ENCODE measurements at places on chromosomes 6 and 20.
A peak's percentile ranks its signal among the peaks of the same experiment; 100 is the strongest.

- no peak for DNase-seq
Measured at GRCh38 chr20:17281478-17281877, 54.6 kb downstream of the PCSK2 start.

- DNase-seq = no peak
Measured at GRCh38 chr20:23507346-23507745, 16.4 kb downstream of the CST8 start.

DNA sequence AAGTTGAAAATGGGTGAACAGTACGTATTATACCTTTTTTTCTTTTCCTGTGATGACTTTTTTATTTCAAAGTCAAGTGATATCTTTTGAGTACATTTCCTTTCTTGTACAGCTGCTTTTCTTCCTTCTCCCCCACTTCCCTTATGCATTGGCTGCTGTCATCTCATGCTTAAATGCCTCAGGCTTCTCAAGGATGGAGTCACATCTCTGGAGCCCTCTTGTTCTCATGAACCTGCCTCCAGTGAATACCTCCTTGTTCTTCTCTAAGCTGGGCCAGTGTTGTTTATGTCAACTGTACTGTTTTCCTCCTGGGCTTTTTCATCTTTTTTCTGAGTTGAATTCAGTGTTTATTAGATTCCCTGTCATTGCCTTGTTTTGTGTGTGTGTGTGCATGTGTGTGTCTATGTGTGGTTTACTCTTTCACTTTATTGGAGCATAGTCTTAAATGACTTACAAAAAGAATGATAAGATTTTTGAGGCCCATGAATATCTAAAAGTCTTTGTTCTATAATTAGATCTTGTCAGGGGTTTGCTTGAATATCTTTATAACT is 23.6 kb downstream of the STXBP5 start:
- no peak for DNase-seq

GRCh38 chr6:135577059-135577538 is 79.6 kb upstream of the AHI1 start:
- DNase-seq = no peak

DNA sequence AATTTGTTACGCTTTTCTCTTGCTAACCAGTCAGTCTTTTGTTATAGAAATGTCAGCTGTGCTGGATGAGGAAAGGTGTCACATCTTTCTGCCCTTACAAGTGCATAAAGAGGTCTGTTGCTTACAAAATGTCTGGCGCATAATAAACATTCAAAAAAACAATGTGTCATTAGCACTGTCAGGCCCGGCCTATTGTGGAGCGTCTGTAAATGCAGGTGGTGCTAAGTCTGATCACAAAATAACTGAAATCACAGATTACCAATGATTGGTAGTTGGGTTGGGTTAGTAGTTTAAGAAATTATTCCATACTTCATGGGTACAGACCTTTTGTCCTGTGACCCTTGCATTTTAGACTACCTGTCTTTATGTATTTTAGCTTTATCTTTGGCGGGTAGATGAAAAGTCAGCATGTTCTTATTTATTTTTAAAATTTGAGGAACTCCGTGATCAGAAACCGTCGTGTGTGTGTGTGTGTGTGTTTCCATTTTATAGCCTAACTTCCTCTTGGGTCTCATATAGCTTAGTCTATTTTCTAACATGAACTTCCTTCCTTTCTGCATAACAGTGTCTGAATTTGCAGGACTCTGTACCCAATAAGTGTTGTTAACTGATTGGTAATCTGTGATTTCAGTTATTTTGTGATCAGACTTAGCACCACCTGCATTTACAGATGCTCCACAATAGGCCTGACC is 88.1 kb upstream of the IFNGR1 start:
- DNase-seq = no peak

GRCh38 chr6:39280247-39280731 is 33.9 kb downstream of the KCNK17 start:
- no peak for DNase-seq

DNA sequence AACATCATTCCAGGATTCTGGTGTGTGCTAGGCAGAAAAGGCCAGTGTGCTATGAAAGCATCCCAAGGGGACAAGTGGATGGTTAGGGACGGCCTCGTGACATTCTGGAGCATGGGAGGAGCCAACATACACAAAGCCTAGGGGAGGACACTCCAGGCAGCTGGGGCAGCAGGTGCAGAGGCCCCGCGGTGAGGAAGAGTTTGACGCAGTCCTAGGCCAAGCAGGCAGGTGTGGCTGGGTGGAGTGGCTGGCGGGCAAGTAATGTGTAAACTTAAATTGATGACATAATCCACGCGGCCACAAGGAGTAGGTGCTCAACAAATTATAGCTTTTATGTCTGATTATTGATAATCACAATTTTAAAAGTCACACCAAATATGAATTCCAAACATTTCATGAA is 93.6 kb downstream of the TMEM242 start:
- no peak for DNase-seq

- no peak for DNase-seq
Measured at GRCh38 chr6:84450018-84450417, 222.6 kb upstream of the CEP162 start.

- peak; percentile 26 for DNase-seq
Measured at GRCh38 chr6:148200293-148200692, 142.3 kb upstream of the SASH1 start.

GRCh38 chr6:136880748-136881460 is 41.2 kb upstream of the SLC35D3 start:
- DNase-seq = no peak

DNA sequence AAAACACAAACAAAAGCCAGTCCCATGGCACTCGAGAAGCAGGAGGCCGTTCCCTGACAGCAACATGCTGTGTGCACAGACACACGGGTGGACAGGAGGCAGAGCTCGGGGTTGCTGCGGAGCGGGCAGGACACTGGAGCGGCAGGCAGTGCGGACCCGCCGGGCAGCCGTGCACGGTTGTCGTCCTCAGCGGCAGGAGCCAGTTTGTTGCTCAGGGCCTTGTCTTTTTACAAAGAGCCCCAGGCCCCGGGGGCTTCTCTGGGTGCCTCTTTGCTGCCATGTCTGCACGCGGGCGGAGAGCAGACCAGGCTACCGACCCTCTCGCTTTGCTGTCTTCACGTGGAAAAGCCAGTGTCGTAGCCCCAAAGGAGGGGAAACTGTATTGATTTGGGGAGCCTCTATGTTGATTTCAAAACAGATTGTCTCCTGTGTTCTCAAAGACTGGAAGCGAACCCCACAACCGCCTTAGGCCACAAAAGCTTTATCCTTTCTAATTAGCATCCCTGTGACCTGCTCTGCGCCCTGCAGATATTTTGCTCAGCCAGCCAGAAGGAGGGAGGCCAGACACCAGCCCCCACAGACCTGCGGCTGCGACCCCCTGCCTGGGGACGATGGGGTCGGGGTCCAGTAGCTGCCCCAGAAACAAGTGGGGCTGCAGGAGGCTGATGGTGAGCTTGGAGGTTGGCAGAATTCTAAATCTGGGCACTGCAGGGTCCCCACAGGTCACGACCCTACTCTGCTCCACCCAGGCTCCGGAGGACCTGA is 50.2 kb downstream of the ERMARD start:
- DNase-seq = no peak

DNA sequence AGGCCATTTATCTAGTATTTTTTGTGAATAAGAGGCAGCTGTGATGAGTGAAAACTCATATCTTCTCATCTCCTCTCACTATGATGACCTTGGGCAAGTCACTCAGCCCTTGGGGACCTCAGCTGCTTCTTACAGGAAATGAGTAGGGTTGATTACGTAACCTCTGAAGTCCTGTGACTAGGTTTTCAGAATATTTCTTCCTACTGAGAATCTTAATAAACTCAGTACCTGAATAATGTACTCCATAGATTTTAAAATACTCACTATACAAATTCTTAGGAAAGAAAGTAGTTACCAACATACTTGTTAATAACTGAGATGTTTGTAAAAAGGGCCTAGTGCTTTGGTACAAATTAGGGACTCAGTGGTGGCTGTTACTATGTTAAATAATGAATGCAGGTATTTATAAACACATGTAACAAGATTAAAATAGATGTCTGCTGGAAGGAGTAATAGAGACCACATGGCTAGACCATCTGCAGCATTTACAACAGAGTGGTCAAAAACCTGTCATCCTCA is 60.9 kb downstream of the RPRD1B start:
- peak; percentile 57 for DNase-seq

DNA sequence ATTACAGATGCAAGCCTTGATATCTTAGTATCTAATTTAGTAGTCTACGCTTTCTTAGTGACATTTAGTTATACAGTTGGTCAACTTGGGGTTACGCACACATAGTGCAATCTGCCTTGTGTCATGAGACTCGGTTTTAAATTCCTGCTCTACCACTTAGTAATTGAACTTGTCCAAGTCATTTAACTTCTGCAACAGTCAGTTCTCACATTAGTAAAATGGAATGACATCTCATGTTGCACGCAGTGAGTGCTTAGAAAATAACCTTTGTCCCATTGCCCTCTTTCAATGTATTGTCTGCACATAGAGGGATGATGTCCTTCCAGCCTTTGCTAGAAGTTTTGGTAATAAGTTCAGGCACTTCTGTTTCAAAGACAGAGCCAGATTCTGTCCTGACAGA is 48.6 kb downstream of the TMEM170B start:
- no peak for DNase-seq

- no peak for DNase-seq
Measured at GRCh38 chr6:9195322-9195721, 760.0 kb upstream of the SLC35B3 start.

DNA sequence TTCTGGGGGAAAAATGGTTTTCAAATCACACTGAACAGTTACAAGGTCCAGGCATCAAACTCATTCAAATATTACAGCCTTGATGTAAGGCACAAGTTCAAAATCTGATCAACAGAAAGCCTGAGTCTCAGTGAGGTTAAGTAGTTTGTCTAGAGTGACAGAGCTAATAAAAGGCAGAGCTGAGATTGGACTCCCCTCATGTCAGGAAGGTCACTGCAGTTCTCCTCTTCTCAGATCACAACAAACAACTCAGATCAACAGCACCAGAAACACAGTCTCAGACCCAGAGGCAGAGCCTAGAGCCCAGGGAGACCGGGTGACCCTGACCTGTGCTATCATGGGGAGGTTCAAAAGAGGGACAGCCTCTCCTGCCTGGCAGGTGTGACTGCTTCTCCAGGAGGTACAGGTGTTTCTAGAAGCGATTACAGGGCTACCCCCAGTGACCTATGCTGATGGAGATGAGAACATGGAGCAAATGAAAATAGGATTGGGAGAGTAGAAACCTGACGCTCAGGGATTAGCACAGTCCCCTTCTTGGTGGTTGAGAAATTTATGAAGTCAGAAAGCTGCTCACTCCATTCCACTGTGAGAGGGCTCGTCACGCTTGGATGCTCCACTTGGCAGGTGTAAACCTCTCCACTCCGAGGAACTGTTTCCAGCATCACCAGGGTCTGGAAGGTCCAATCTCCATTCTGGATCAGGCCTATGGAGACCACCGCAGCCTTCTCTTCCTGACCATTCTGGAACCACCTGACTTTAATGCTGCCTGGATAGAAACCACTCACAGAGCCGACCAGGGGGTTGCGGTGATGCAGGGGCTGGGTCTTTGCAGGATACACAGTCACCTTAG is 24.3 kb upstream of the HLA-DRB5 start:
- DNase-seq = no peak

DNA sequence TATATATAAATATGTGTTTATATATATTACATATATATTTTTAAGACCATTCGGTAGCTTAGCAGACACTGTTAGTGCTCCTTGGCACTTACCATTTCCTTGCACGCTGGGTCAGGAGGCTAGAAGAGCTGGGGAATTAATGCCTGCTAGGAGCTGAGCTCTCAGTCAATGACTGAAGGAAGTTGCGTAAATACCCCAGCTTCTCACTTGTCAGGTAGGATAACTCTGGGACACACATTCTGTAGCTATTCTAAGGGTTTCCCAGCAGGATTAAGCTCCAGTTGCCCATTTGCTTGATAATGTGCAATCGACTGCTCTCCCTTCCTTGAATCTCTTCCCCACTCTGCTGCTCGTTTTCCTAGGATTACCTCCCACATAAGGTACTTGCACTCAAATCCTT is 15.7 kb upstream of the DNAAF9 start:
- DNase-seq = no peak

- no peak for DNase-seq
Measured at GRCh38 chr6:12477616-12478015, 187.5 kb downstream of the EDN1 start.

- DNase-seq = no peak
Measured at GRCh38 chr6:54519161-54519560, 210.9 kb downstream of the TINAG start.

GRCh38 chr6:30061858-30062458 is 893 bp downstream of the POLR1H start:
- DNase-seq = no peak

DNA sequence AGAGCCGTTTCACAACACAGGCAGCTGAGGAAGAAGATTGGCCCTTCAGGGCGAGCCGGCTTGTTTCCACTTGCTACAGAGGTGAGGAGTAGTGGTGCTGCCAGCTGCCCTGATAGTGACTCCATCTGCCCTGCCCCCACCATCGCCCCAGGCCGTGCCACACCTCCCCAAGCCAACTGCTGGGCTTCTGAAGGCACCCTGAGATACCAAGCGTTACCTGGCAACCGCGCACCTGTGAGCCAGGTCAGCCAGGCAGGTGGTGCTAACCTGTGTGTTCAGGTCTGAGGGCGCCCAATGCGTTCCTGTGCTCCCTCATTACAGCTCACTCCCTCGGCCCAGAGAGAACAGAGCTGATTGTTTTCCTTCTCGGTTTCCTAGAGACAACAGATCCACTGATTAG is 299.1 kb upstream of the ID4 start:
- DNase-seq = no peak

DNA sequence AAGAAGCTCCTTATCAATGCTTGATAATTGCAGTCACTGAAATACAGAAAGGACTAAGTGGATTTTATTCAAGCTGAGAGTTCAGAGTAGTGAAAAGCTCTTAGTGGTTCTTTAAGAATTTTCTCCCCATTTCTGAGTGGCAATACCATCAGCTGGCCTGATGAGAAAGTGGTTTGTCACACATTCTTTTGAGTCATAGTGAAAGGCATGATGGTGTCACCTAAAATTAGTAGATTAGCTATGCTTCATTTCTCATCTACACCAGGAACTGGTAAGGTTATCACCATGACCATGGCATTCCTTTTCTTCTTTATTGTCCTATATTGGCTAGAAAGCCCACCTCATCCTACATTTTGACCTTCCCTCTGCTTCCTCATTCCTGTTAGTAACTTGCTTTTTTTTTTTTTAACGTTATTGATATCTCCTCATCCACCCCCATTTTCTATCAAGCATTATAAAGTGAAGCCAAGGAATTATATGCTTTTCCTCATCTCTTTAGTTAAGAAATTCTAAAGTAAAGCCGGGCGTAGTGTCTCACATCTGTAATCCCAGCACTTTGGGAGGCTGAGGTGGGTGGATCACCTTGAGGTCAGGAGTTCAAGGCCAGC is 67.4 kb upstream of the LOC128125822 start:
- DNase-seq = no peak

- DNase-seq = no peak
Measured at GRCh38 chr6:33993653-33994471, 152.0 kb downstream of the GRM4 start.
